ENCODE measurements at places on chromosomes 3 and 15. TPM values are rescaled to one million over a fixed set of nuclear protein-coding genes. Genes with fewer than 3 reads are reported as not detected.

The AP4E1 gene
- 11.2 TPM for total RNA-seq

The AHSG gene
- total RNA-seq: not detected

The RBMS3 gene
- total RNA-seq: 2.1 TPM

The MRPL46 gene
- 8.7 TPM for total RNA-seq

The REC114 gene
- not detected for total RNA-seq

The INSYN1 gene
- not detected for total RNA-seq

The SERINC4 gene
- not detected for total RNA-seq

The SNX1 gene
- total RNA-seq: 29.2 TPM

The AMT gene
- total RNA-seq: 2.6 TPM

The FBXO40 gene
- total RNA-seq: under 0.01 TPM

The PTH1R gene
- not detected for total RNA-seq

The ASB14 gene
- total RNA-seq: 0.10 TPM

The CCRL2 gene
- 91.9 TPM for total RNA-seq

The ITIH3 gene
- total RNA-seq: not detected

The TMEM158 gene
- 1.9 TPM for total RNA-seq

The PLA1A gene
- total RNA-seq: 2.7 TPM

The ALDH1A3 gene
- 0.10 TPM for total RNA-seq

The AGBL1 gene
- total RNA-seq: under 0.01 TPM

The IREB2 gene
- 68.1 TPM for total RNA-seq

The LMCD1 gene
- 0.21 TPM for total RNA-seq

The MASP1 gene
- not detected for total RNA-seq

The CTXN2 gene
- total RNA-seq: not detected

The LEKR1 gene
- total RNA-seq: 9.4 TPM

The TNFSF10 gene
- 20.6 TPM for total RNA-seq

The VEPH1 gene
- total RNA-seq: 8.8 TPM

The CORO2B gene
- 0.10 TPM for total RNA-seq

The TGM4 gene
- not detected for total RNA-seq

The AADAC gene
- not detected for total RNA-seq

The STT3B gene
- total RNA-seq: 169 TPM

The SLC6A6 gene
- 53.7 TPM for total RNA-seq

The PDCD6IP gene
- total RNA-seq: 152 TPM

The TBCCD1 gene
- total RNA-seq: 8.4 TPM

The UCN2 gene
- 0.10 TPM for total RNA-seq

The SEC62 gene
- 63.8 TPM for total RNA-seq

The PLD1 gene
- total RNA-seq: 10.4 TPM

The ARGFX gene
- total RNA-seq: not detected

The LARP6 gene
- total RNA-seq: not detected

The SLC27A2 gene
- 0.42 TPM for total RNA-seq

The GOLGA8S gene
- total RNA-seq: 0.10 TPM

The COL6A5 gene
- not detected for total RNA-seq

The KBTBD8 gene
- total RNA-seq: 55.1 TPM

All from mononuclear cell (primary cell).